ENCODE measurements at places on chromosomes 7 and 10. TPM values are rescaled to one million over a fixed set of nuclear protein-coding genes. Genes with fewer than 3 reads are reported as not detected.

NXPH1 gene
- total RNA-seq = not detected

CLDN4 gene
- 175 TPM for total RNA-seq

FEZF1 gene
- total RNA-seq = not detected

TRAPPC14 gene
- total RNA-seq = 23.6 TPM

ZDHHC6 gene
- total RNA-seq = 37.1 TPM

KCP gene
- total RNA-seq = 22.5 TPM

GIMAP7 gene
- total RNA-seq = not detected

HTR5A gene
- not detected for total RNA-seq

HKDC1 gene
- not detected for total RNA-seq

CYP3A5 gene
- total RNA-seq = 9.2 TPM

CALCR gene
- total RNA-seq = not detected

GPR85 gene
- 1.8 TPM for total RNA-seq

NPSR1 gene
- total RNA-seq = not detected

OPN1SW gene
- total RNA-seq = not detected

- no peak for DNase-seq
These were observed 8.5 kb downstream of the SAP25 start for GRCh38 chr7:100565133-100565571.

- DNase-seq = no peak
These were observed 796 bp downstream of the CDK14 start for GRCh38 chr7:90596671-90597562.

GRCh38 chr7:583410-584121, 63.9 kb upstream of the PDGFA start:
- DNase-seq = no peak

- DNase-seq = no peak
These were observed 125.8 kb downstream of the EGFR start for GRCh38 chr7:55144333-55145317.

- no peak for DNase-seq
These were observed 638 bp downstream of the IQCE start for GRCh38 chr7:2559283-2559950.

DNA sequence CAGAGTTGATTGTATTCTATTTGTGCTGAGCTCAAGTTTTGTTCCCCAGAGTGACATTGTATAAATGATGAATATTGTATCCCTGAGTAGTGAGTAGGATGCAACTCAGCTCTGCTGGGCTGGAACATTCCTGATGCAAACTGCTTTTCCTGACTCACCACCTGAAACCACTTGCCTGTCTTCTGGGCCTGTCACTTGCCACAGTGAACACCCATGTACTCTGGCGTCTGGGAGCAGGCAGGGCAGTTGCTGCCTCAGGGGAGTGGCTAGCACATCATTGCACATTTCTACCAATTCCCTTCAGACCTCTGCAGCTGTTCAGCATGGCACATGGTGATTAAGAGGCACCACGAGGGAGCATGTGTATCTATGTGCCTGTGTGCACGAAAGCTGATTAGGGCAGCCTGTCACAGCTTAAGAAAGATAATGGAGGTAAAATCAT, 157.3 kb downstream of the SND1 start:
- DNase-seq = no peak

GRCh38 chr10:11823122-11823988, at the start of gene PROSER2:
PROSER2 (plus strand) TSS chr10:11823356; CDS start chr10:11852078, 28,722 bp downstream.
- DNase-seq = peak; percentile 73

- DNase-seq = no peak
These were observed 757 bp downstream of the EIF3A start for GRCh38 chr10:119079599-119080520.

- DNase-seq = no peak
These were observed 78.8 kb upstream of the ANKRD1 start for GRCh38 chr10:90999512-91000172.

- no peak for DNase-seq
These were observed 113.0 kb downstream of the ABLIM1 start for GRCh38 chr10:114545071-114545470.

DNA sequence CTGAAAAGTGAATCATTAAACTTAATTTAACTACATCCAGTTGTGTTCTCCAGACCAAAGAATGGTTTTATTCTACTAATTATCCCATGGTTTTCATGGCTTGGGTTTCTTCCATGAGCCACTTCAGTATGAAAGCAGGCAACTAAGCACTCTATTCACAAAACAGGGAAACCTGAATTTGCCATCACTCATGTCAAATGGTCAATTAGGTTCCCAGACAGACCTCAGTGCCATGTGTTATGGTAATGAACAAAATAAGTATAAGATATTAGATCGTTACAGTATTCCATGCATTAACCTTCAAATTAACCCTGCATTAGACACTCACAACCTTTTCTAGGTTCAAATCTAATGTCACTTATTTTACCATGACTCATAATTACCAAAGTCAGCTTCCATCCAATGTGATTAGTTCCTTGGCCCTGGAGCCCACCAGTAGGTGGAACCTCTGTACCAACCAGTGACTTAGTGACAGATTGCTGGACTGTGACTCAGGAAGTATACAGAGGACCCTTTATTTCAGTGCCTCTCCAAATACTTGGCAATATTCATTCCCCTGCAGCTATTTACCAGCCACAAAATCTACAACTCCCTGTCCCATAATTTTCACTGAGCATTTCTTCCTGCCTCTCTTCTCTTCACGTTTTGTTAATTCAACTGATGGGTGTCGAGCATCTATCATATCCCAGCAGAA, 1270.2 kb upstream of the SORCS1 start:
- DNase-seq = no peak

GRCh38 chr10:132164761-132165278, 21.9 kb upstream of the DPYSL4 start:
- DNase-seq = no peak

- DNase-seq = no peak
These were observed 61.6 kb upstream of the ARID5B start for GRCh38 chr10:61839916-61840315.

- DNase-seq = peak; percentile 55
These were observed 40.9 kb upstream of the WDR11 start for GRCh38 chr10:120810298-120810697.

Measured in mesothelial cell of epicardium (in vitro differentiated cells).